ENCODE measurements at places on chromosomes 12 and 14. TPM values are rescaled to one million over a fixed set of nuclear protein-coding genes. Genes with fewer than 3 reads are reported as not detected.

The PTCSC3 gene
- not detected for total RNA-seq

The COCH gene
- 0.73 TPM for total RNA-seq

The HRK gene
- total RNA-seq, result not detected

The CMKLR1 gene
- 40.7 TPM for total RNA-seq

The TMEM233 gene
- not detected for total RNA-seq

The KRT2 gene
- total RNA-seq, result 0.66 TPM

The AQP5 gene
- total RNA-seq, result not detected

The SIRT4 gene
- 2.0 TPM for total RNA-seq

The POTEG gene
- total RNA-seq, result not detected

The PLA2G1B gene
- total RNA-seq, result not detected

The NKX2-1 gene
- total RNA-seq, result not detected

The CACNA1C gene
- total RNA-seq, result 0.08 TPM

The CPM gene
- total RNA-seq, result 0.25 TPM

The SHMT2 gene
- total RNA-seq, result 39.3 TPM

The ARMH4 gene
- 0.32 TPM for total RNA-seq

The SLC38A4 gene
- total RNA-seq, result not detected

The PAX9 gene
- not detected for total RNA-seq

The OR6C2 gene
- total RNA-seq, result not detected

The C1R gene
- total RNA-seq, result 7.8 TPM
